ENCODE measurements at places on chromosomes 1 and 21.

DNA sequence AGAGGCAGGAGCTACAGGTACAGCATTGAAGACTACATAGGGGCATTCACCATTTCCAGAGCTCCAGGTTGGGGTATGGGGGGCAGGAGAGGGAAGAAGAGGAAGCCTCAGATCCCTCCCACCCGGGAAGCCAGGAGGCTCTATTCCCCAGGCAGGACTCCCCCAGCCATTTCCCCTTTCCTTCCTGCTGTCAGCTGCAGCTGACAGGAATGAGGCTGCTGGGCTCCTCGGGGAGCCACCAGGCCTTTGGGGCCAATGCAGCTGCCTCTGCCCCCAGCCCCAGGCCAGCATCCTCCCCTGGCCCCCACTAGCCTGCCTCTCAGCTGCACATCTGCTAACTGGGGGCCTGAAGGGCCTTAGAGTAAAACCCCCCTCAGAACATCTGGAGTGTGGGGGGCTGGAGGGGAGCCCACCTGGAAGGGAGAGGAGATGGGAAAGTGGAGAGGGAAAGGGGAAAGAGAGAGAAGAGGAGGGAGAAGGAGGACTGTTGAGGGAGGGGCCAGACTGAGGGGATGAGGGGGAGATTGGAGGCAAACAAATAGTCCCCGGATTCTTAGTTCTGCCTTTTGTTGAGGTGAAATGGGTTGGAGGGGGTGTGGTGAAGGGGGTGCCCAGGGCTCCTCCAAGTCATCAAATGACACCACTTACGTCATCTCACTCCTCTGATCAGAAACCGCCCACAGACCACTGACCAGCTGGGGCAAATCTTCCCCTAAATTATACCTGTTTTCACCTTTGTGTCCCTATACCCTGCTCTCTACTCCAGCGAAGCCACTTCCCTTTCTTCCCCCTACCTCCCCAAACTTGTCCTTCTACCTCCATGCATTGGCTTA, 58.0 kb downstream of the LGR6 start:
- no peak for DNase-seq

GRCh38 chr1:230820568-230820967, 47.8 kb downstream of the C1orf198 start:
- no peak for DNase-seq

- no peak for DNase-seq
These were observed 269.7 kb downstream of the DYRK1A start for GRCh38 chr21:37636152-37636860.

- DNase-seq = no peak
These were observed 54.1 kb downstream of the RIPK4 start for GRCh38 chr21:41712730-41713129.

DNA sequence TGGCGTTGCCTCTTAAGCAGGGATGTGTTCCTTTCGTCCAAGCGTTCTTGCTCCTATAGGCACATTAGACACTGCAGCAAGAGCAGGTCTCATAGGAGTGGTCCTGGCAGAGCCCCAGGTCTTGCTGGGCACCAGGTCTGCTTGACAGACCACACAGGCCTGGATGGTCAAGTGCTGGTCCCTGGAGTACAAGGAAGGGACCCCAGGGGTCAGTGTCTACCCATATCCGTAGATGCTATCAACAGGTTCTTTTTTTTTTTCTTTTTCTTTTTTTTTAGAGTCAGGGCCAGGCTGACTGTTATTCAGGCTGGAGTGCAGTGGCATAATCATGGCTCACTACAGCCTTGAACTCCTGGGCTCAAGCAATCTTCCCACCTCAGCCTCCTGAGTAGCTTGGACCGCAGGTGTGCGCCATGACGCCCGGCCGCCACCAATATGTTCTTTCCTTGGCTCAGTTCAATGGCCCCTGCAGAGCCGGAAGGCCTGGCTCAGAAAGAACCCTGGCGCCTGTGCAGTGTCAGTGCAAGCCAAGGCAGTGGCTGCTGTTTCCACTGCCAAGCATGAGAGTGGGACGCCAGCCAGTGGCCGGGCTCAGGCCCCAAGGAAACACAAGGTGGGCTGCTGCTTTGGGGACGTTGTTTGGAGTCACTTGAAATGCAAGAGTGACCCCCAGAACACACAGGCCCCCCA, 10.0 kb upstream of the TNFRSF8 start:
- no peak for DNase-seq

DNA sequence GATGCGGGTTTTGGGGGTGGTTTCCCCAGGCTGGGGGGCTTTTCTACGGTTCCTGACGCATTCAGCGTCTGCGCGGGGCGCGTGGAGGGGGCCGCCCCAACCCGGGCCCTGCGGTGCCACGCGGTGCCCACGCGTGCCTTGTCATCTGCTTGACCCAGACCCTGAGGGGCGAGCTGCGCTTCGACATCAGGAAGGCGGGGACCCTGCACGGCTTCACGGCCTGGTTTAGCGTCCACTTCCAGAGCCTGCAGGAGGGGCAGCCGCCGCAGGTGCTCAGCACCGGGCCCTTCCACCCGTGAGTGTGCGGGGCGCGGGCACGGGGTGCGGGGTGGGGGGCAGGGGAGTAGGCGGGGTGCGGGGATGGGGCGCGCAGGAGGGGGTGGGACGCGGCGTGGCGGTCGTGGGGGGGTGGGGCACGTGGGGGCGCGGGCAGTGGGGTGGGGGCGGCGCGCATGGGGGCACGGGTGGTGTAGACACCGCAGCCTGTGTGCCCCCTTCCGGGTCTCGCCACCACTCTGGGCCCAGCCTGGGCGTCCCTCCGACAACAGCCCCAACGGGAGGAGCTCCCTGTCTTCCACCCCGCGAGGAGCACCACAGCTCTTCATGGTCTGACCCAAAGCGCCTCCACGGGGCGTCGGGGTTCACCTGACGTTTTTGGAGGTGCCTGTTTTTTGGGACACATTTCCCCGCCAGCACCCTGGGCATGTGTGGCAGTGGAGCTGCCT, 26.3 kb downstream of the PRMT2 start:
- DNase-seq = no peak

GRCh38 chr1:14926229-14926628, 227.3 kb upstream of the TMEM51 start:
- DNase-seq = no peak

DNA sequence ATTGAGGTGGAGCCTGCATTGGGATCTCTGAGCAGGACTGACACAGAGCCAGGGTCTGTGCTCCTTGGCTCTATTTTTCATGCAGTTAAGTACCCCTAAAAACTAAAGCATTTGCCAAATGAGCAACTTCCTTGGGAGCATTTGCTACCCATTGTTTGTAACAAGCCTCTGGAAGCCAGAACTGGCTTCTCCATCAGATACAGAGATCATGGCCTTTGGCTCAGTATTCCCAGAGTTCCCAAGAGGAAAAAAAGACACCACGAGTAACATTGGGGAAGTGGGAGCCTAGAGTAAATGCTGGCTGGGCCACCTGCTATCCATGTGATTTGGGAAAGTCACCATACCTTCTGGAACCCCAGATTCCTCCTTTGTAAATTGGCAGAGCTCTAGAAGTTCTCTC, 44.8 kb downstream of the OPTC start:
- no peak for DNase-seq

GRCh38 chr1:21372383-21372782, 67.6 kb upstream of the NBPF3 start:
- no peak for DNase-seq

DNA sequence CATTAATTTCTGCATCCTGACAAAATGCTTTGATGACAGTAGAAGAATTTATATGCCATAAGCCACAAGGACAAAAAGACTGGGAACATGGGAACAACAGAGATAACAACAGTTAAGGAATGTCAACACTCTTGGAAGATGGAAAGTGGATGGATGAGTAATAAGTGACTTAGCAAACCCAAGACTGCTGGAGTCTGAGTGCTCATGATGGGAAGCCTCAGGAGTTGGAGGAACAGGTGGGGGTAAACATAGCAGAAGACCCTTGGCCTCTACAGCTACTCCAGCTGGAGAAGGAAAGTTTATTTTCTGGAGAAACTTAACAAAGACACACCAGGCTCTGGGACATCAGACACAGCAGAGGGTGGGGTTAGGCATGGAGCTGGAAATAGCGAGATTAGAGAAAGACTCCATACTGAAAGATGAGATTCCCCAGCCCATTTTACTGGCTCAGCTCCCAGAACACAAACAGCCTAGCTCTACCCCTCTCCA, 13.6 kb downstream of the G0S2 start:
- no peak for DNase-seq

- DNase-seq = no peak
These were observed 683.0 kb downstream of the MATN1 start for GRCh38 chr1:30040081-30041019.

DNA sequence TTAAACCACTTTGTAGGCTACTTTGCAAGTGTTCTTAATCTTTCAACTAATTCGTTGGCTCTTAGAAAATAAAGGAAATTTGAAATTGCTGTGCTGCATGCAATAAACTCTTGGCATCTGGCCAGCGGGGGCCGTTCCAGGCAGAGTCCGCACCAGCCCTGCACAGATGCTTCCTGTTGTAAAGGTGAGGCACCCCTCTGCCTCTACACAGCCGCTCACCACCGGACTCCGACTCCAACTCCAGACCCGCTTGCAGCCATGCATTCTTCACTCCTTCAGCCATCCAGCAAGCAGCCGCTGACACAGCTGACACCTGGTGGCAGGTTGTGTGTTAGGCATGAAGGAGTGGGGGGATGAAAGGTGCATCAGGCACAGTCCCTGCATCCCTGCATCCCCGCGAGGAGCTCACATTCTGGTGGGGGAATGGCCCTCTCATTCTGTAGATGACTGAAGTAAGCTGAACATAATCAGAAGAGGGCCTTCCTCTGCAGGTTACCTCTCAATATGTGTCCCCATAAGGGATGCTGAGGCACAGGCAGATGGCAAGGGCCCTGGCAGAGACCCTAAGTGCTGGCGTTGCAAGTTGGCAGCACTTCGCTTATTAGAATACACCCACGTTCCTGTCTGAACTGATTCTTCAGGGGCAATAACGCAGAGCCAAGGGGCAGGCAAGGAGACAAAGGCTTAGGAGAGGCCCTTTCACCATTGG, 56.8 kb downstream of the GLIS1 start:
- no peak for DNase-seq

GRCh38 chr1:4694492-4694891, 40.1 kb downstream of the AJAP1 start:
- DNase-seq = no peak

DNA sequence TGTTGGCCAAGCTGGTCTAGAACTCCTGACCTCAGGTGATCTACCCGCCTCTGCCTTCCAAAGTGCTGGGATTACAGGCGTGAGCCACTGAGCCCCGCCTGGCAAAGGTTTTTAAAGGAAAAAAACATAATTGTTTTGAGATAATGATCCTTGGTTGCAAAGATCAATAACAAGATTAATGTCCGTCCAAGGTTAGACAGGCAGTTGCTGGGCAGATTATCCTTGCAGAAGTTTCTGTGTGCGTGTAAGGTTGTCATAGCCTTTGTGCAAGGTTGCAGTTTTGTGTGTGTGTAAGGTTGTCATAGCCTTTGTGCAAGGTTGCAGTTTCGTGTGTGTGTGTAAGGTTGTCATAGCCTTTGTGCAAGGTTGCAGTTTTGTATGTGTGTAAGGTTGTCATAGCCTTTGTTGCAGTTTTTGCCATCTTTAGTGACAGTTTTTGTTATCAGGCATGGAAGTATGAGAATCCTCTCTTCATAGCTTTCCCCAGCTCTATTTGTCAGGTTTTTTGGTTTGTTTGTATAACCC, 3.6 kb downstream of the YBEY start:
- DNase-seq = no peak

DNA sequence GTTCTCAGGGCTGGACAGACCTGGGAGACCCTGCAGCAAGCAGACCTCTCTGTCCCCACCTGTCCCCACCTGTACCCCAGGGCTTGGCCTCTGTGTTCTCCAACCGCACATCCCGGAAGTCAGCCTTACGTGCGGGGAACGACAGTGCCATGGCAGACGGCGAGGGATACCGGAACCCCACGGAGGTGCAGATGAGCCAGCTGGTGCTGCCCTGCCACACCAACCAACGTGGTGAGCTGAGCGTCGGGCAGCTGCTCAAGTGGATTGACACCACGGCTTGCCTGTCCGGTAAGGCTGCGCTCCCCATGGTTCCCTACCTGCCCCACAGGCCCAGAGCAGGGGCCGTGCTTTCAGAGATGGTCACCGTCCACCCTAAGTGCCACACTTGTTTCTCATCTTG, 36.5 kb downstream of the ACOT11 start:
- no peak for DNase-seq

DNA sequence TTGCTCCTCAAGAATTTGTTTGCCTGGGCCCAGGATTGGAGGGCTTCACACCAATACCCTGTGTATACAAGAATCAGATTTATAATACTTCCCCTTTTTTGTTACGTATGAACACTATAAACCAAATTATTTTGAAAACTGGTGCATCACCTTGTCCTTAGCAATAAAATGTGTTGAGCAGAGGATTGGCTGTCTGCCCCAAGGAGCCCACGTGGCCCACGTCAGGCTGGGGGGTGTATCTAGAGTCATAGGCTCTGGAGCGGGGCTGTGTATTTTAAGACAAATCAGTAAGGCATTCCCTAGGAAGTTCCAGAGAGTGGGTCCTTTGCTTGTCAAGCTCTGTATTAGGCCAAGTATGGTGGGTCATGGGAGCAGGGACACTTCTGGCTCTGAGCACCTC, 2.0 kb upstream of the ST3GAL3 start:
- DNase-seq = no peak

DNA sequence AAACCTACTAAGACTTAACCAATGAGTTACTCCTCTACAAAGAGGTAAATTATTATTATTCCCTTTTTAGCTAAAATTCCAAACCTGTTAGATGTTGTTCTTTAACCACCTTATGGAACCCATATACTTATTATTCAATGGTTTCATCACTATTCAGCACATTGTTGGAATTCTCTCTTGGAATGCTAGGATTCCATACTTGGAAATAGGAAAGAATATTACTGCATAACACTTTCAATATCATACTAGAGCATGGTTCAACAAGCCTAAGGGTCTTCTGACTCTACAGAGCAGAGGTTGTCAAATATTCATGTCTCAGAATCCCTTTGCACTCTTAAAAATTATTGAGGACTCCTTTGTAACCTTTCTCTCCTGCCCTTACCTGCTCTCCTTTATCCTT, 69.4 kb downstream of the DEGS1 start:
- DNase-seq = no peak

DNA sequence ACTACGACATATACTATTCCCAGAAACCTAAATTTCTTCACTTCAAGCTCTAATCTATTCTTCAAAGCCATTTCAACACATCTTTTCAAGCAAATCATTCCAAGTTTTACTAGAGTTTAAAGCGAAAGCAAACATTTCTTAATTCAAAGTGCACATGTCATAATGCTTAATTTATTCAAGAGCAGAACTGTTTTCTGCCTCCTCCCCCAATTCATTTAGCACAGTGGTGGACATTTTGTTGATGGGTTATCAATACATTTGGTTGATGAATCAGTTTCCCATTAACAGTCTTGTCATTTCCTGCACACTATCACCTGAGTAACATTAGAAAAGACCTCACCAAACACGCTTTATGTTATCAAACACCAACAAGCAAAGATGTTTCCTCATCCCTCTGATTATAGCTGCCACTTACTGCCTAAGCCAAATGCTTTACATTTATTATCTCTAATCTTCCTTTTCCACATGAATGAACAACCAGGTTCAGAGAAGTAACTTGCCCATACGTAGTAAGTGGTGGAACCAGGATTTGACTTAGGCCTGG, 2.0 kb downstream of the SRSF4 start:
- no peak for DNase-seq

Data from NCI-H2107 (cell line).